ENCODE measurements at places on chromosomes 6 and 20. TPM values are rescaled to one million over a fixed set of nuclear protein-coding genes. Genes with fewer than 3 reads are reported as not detected.

VSTM2L gene
- total RNA-seq: 15.6 TPM

PAK5 gene
- total RNA-seq: not detected

BNIP5 gene
- total RNA-seq: not detected

ZNF311 gene
- 5.0 TPM for total RNA-seq

HEY2 gene
- not detected for total RNA-seq

PRRC2A gene
- total RNA-seq: 266 TPM

CD40 gene
- 1.5 TPM for total RNA-seq

NKX2-4 gene
- total RNA-seq: not detected

GHRH gene
- not detected for total RNA-seq

TGM3 gene
- total RNA-seq: not detected

E2F1 gene
- total RNA-seq: 3.7 TPM

MYT1 gene
- total RNA-seq: not detected

KHDC1L gene
- not detected for total RNA-seq

COX4I2 gene
- total RNA-seq: not detected

SNX9 gene
- total RNA-seq: 33.1 TPM

LIN28B gene
- not detected for total RNA-seq

CST2 gene
- not detected for total RNA-seq
